ENCODE measurements at places on chromosomes 16 and 17.

DNA sequence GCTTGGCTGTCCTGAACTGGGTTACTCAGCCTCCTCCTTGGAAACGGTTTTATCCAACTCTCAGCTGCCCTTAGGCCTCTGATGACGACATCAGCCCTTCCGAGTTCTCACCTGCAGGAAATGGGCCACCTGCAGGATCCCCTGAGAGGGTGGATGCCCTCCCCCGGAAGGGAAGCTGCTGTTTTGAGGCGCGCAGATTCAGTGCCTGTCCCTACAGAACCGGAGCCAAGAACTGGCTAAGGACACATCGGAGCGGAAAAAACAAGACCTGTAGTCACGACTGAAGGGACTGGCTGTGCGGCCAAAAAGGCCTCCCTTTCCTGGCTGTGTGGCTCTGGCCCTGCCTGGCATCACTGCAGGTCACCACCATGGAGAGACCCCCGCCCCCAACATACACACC lies 11.7 kb upstream of the C16orf95 start:
- DNase-seq = no peak

GRCh38 chr16:73171380-73171779 lies 123.5 kb upstream of the ZFHX3 start:
- no peak for DNase-seq

DNA sequence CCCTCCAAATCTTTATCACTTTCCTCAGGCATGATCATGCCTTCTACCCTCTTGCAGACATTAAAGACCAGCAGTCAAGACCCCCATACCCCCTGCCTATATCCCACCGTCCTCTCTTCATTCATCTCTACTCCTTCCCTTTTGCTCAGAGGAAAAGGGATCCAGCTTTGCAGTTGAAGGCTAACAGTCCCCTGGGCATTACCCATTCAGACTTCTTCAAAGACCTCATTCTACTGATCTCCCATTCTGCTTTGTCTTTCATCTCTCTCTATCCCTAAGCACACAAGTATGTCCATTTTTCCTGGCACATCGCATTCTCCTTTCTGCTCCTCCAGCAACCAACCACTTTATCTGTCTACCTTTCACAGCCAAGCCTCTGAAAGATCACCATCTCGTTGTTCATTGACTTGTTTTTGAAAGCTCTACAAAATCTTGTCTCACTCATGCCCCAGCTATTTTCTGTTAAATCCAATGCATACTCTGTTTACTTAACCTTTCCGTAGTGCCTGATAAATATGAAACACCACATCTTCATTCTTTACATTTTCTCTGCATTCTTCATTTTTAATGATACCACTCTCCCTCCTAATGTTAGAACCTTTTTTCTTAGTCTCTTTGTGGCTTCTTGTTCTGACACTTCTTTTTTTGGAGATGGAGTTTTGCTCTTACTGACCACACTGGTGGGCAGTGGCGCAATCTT lies 14.1 kb upstream of the LCMT1 start:
- DNase-seq = no peak

GRCh38 chr16:27827765-27828164 lies 235.7 kb downstream of the GSG1L start:
- no peak for DNase-seq

DNA sequence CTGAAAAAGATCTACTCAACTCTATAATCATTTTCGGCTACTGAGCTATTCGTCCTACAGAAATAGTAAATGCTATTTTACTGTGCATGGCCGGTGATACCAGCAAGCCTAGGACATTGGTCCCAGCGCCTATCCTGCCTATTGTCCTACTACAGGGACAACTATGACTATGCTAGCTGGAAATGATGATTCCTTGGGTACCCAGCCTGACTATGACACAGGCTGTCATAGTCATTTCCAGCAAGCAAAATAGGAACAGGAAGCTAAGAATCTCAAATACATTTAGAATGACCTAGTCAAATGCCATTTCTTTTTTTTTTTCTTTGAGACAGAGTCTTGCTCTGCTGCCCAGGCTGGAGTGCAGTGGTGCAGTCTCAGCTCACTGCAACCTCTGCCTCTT lies 33.7 kb upstream of the HSBP1 start:
- no peak for DNase-seq

GRCh38 chr17:16934133-16934795 lies 37.7 kb downstream of the TNFRSF13B start:
- DNase-seq = no peak

GRCh38 chr16:79980650-79981521 lies 380.3 kb upstream of the MAF start:
- DNase-seq = no peak

DNA sequence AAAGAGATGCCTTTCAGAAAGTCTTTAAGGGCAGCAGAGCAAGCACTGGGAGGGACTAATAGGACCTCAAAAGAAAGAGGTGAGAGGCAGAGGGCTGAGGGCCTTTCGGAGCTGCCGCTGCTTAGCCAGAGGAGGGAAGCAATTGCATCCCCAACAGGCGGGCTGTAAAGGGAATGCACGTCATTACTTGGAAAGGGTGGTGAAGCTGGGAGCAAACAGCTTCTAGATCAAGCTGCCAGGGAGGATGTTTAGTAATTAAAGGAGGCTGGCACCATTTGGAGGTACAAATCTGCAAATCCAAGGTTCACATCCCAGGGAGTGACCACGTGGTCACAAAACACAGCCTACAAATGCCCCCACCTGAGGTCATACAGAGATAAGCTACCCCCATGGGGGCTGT lies 429.0 kb upstream of the RBFOX1 start:
- DNase-seq = no peak

DNA sequence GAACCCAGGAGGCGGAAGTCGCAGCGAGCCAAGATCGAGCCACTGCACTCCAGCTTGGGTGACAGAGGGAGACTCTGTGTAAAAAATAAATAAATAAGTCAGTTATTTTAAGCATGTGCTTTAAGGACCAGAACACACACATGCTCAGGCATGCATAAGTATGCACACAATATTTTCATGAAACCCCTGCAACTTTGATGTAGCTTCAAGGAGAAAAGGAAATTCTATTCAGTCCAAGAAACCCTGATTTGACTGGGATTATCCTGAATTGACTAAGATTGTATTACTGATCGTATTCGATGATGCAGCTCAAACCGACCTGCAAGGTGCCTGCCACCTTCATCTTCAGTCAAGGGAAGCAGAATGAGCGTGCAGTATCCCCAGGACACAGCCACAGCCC lies 841 bp downstream of the TEKT5 start:
- DNase-seq = no peak

Data from iPS-NIHi11 (cell line).